ENCODE measurements at places on chromosomes 6 and 20. TPM values are rescaled to one million over a fixed set of nuclear protein-coding genes. Genes with fewer than 3 reads are reported as not detected.

Gene HTR1B
- not detected for total RNA-seq

Gene CST2
- not detected for total RNA-seq

Gene CPXM1
- total RNA-seq = 2.0 TPM

Gene FOXF2
- total RNA-seq = not detected

Gene NOTCH4
- total RNA-seq = 1.3 TPM

Gene NR2E1
- not detected for total RNA-seq

Gene PTPRT
- total RNA-seq = not detected

DNA sequence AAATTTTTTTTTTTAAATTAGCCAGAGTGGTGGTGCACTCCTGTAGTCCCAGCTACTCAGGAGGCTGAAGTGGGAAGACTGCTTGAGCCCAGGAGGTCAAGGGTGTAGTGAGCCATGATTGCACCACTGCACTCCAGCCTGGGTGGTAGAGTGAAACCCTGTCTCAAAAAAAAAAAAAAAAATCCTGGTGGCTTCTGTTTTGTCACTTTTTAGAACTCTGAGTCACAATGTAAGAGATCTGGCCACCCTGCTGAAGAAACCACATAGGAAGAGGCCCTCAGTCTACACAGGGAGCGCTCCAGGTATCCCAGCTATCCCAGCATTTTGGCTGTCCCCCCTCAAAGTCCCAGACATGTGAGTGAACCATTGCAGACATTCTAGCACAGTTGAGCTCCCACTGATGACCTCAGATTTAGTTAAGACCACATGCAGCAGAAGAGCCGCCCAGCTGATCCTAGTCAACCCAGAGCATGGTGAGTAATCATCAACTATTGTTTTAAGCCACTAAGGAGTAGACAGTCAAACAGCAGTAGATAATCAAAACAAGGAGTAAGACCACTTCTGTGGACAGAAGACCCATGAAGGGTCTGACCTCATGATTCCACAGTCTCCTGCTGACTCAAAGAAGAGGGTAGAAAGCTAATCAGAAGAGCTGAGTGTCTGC lies 12.7 kb upstream of the ARFGEF2 start:
- peaks cover 2% of the 10 kb centered on the region for H3K27me3 ChIP-seq
- peaks cover 9% of the 10 kb centered on the region for H3K4me1 ChIP-seq
- H3K27ac ChIP-seq = no peak overlapping the region

- no peak for DNase-seq
- peaks cover 30% of the 10 kb centered on the region for H3K27me3 ChIP-seq
- peaks cover 2% of the 10 kb centered on the region for H3K4me1 ChIP-seq
- no peaks in the 10 kb centered on the region for H3K36me3 ChIP-seq
Measured at GRCh38 chr6:169828176-169828575, 76.8 kb downstream of the ERMARD start.

DNA sequence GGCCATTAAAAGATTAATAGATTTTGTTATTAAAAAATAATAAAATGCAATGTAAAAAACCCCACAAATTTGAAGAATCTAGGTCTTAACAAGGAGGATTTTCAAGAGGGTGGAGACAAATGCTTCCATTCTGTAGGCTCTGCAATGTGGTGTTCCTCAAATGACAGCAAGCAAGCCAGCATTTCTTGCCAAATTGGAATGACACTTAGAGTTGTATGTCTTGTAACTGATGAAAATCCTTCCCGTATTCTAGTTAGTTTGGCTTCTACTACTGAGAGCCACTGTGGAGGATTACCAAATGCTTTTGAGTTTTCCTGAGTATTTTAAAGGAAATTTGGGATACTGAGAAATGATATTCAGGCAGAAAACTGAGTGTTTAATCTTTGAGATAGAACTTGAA lies 1225.5 kb upstream of the CITED2 start:
- no peaks in the 10 kb centered on the region for H3K4me1 ChIP-seq
- no peaks in the 10 kb centered on the region for H3K36me3 ChIP-seq
- no peak overlapping the region for H3K4me3 ChIP-seq
- peaks cover 2% of the 10 kb centered on the region for H3K27me3 ChIP-seq

DNA sequence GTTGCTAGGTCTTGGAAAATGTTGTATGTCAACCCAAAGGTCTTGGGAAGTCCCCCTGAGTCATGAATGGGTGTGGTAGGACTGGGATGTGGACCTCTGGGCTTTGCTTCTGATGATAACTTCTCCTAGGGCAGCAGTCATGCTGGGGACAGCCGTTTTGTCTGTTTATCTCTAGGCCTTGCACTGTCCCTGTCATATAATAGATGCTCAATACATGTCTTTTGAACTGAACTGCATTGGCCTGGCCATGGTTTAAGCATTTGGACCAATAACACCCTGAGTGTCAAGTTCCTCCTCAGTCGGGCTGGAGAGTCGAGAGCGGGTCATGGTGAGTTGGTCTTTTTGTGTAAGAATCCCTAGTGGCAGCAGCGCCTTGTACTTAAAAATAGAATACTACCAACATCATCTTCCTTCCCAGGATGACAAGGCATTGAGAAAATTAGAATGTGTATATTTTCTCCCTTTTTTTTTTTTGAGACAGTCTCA lies 43.1 kb downstream of the E2F3 start:
- H3K27ac ChIP-seq = peak overlapping the region; percentile 13
- peaks cover 35% of the 10 kb centered on the region for H3K36me3 ChIP-seq

DNA sequence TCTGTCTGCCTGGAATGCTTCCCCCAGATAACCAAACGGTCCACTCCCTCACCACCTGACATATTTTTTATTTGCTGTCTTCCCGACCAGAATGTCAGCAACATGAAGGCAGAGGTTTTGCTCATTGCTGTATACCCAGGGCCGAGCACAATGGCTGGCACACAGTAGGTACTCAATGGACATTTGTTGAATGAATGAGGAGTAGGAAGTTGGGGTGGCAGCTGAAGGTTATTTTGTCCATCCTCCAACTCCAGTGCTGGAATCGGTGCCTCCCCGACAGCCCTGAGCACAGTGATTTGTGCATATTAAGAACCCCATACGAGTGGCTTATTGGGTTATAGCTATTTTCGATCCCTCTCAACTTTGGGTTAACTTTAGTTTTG lies 10.3 kb downstream of the DUSP15 start:
- no peak for DNase-seq
- H3K27ac ChIP-seq = no peak overlapping the region
- peaks cover 24% of the 10 kb centered on the region for H3K27me3 ChIP-seq
- no peaks in the 10 kb centered on the region for H3K36me3 ChIP-seq
- peaks cover 4% of the 10 kb centered on the region for H3K4me1 ChIP-seq

DNA sequence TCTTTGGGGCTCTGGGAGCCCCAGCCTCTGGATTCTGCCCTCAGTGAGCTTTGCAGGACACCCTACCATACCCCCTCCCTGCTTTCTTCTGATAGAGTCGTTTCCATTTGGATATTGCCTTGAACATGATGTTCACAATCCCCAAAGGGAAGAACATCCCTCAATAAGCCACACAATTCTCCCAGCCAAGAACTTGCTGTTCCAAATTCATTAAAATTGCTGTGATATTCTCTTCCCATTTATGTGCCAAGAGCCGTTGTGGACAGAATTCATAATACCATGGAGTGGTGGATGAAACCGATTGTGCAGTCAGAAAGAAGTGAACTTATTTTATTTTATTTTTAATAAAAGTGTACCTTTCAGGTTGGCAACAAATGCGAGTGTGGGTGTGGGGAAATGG lies 95.8 kb downstream of the DHX35 start:
- no peak overlapping the region for H3K27ac ChIP-seq
- no peaks in the 10 kb centered on the region for H3K36me3 ChIP-seq
- no peak overlapping the region for H3K4me3 ChIP-seq
- no peaks in the 10 kb centered on the region for H3K4me1 ChIP-seq
- DNase-seq = no peak

GRCh38 chr20:53210931-53211330 lies 238.8 kb downstream of the TSHZ2 start:
- H3K27me3 ChIP-seq = no peaks in the 10 kb centered on the region
- no peak overlapping the region for H3K27ac ChIP-seq
- no peak overlapping the region for H3K4me3 ChIP-seq
- DNase-seq = no peak

DNA sequence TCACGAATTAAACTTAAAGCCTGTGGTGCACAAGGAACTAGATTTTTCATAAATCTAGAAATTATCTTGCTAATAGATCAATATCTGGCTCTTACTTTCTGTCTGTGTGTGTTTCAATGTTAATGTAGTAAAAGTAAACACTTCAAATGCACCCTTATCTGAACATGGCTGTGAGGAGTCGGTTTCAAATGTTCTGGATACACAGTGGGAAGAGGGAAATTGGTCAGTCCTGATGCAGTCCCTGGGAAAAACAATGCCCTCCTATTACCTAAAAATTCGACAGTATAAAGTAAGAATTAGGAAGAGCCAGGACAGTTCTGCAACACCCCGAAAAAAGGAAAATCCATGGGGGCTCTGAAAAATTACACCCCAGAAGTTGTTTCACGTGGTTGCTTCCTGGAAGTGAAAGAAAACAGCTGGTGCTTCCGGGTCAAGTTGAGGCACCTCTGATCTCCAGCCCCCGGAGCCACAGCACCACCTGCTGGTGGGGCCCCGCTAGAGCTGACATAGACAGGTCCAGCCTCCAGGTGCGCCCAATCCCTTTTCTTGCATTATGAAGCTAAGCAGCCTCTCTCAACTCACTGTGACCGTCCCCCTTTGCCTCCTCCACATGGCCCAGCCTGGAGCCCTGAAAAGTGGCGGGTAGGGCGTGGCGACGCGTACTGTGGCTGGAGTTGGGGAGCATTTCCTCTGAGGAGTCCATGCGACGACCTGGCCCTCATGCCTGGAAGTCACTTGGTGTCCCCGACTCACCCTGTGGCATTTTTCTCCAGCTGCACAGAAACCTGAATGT lies 8.3 kb downstream of the SEMG2 start:
- no peaks in the 10 kb centered on the region for H3K4me1 ChIP-seq
- no peaks in the 10 kb centered on the region for H3K36me3 ChIP-seq
- DNase-seq = peak; percentile 78
- H3K27me3 ChIP-seq = peaks cover 24% of the 10 kb centered on the region
- H3K27ac ChIP-seq = no peak overlapping the region
- H3K4me3 ChIP-seq = no peak overlapping the region

DNA sequence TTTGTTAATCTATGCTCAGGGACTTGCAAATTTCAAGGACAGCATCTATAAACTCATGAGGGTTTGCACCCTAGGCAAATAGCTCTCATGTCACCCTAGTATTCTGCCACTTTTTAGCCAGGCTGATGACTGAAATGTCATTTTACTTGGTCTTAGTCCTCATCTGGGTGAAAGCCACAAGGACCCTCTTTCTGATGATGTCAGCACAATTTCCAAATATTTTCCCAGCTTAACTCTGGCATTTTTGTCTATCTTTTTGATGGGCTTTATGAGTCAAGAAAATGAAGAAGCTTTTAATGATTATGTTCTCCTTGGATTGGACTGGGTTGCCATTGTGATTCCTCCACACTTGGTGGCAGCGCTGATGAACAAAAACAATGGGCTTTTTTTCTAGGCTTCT lies 420.1 kb upstream of the BTBD3 start:
- H3K27ac ChIP-seq = no peak overlapping the region
- H3K4me3 ChIP-seq = no peak overlapping the region
- H3K4me1 ChIP-seq = no peaks in the 10 kb centered on the region
- DNase-seq = no peak

- H3K4me1 ChIP-seq = no peaks in the 10 kb centered on the region
- no peak overlapping the region for H3K4me3 ChIP-seq
Measured at GRCh38 chr6:13147376-13147775, 181.0 kb downstream of the TBC1D7 start.

- no peak for DNase-seq
- H3K27me3 ChIP-seq = no peaks in the 10 kb centered on the region
- H3K27ac ChIP-seq = no peak overlapping the region
- H3K4me3 ChIP-seq = no peak overlapping the region
Measured at GRCh38 chr6:103273048-103273447, 1586.7 kb downstream of the HACE1 start.

DNA sequence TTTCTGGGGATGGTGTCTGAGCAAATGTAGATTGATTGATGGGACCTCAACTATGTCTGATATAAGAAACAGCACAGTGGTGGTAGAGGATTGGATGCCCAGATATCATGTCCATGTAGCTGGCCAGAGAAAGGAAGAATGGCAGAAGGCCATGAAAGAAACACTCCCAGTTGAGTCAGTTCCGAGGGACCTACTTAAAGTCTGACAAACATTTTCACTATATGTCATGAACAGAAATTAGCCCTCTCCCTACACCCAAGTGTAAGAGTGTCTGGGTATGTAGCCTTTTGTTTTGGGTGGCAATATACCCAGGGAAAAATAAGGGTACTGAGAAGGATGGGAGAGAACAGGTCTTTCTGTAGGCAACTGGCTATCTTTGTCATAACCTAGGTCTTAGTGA lies 434.2 kb downstream of the BCKDHB start:
- no peak for DNase-seq
- peaks cover 8% of the 10 kb centered on the region for H3K27me3 ChIP-seq
- H3K27ac ChIP-seq = no peak overlapping the region
- peaks cover 4% of the 10 kb centered on the region for H3K4me1 ChIP-seq
- H3K36me3 ChIP-seq = no peaks in the 10 kb centered on the region

DNA sequence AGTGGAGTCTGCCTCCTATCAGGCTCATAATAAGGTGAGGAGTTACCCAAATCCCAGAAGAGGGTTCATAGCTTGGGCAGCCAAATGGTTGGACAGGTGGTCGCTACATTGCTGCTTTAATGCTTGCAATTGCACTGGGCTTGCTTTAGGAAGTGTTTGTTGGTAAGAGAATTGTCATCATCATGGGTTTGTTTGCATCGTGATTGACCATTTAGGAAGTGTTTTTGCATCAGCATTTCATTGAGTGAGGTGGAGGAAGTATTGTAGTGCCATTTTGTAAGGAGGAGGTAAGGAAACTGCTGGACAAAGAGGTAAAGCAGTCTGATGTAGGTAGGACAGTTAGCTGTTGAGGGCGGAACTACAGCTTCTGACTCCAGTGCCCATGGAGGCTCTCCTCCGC lies 101.5 kb downstream of the ARID1B start:
- DNase-seq = no peak
- H3K4me1 ChIP-seq = peaks cover 67% of the 10 kb centered on the region
- H3K27me3 ChIP-seq = no peaks in the 10 kb centered on the region
- no peak overlapping the region for H3K4me3 ChIP-seq

DNA sequence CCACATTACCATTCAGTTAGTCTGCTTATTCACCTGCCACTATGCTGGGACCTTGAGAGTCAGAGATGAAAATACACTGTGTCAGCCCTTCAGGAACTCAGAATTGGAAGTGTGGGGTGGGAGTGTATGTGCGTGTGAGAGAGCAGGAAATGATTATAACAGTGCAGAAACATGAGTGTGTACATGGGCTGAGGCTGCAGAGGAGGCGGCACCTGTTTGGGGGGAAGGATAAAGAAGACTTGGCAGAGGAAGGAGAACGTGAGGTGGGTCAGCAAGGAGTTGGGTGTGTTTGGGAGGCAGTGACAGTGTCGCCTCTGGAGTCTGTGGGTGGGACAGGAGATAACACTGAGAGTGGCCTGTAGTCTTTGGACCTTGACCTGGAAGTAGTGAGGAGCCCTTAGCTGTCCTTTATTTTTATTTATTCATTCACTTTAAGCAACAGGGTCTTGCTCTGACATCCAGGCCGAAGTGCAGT lies 3.1 kb downstream of the CHMP4B start:
- peak overlapping the region; percentile 95 for H3K4me3 ChIP-seq
- DNase-seq = peak; percentile 41
- H3K27ac ChIP-seq = peak overlapping the region; percentile 80
- peaks cover 37% of the 10 kb centered on the region for H3K36me3 ChIP-seq
- H3K4me1 ChIP-seq = peaks cover 63% of the 10 kb centered on the region
- H3K27me3 ChIP-seq = no peaks in the 10 kb centered on the region

All from activated CD8-positive, alpha-beta T cell treated with anti-CD3 and anti-CD28 coated beads for 36 hours (primary cell).